ENCODE measurements at places on chromosomes 2 and 18.

DNA sequence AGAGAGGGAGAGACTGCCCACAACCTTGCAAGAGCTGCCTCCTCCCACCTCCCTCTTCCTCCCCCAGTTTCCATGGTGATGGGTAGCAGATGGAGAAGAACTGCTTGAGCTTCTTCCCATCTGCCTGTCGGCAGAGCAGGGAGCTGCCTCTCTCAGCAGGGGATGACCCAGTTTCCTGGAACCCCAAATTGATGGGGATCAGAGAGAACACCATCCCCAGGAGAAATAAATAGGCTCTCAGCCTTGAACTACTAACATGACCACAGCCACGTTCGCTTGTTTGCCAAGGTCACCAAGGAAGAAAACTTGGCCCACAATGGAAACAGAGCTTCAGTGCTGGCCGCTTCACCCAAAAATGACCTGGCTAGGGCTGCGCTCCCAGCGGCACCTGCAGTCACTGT is 82.2 kb downstream of the ADD2 start:
- DNase-seq: no peak

DNA sequence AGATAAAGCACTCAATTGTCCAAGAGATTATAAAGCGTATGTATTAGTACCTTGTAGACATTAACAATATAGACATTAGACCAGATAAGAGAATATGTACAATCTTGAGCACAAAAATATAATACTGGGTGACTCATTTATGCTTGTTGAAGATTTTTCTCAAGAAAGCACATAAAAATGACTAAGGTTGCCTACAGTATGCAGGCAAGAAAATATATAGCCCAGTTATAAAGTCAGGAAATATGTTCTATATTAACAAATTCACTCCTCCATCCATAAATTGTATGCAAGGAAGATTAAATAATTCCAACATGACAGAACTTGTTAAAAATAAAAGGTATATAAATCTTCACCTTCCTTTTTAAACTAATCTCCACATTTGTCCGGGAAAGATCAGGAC is 356.4 kb upstream of the SLC39A10 start:
- no peak for DNase-seq

DNA sequence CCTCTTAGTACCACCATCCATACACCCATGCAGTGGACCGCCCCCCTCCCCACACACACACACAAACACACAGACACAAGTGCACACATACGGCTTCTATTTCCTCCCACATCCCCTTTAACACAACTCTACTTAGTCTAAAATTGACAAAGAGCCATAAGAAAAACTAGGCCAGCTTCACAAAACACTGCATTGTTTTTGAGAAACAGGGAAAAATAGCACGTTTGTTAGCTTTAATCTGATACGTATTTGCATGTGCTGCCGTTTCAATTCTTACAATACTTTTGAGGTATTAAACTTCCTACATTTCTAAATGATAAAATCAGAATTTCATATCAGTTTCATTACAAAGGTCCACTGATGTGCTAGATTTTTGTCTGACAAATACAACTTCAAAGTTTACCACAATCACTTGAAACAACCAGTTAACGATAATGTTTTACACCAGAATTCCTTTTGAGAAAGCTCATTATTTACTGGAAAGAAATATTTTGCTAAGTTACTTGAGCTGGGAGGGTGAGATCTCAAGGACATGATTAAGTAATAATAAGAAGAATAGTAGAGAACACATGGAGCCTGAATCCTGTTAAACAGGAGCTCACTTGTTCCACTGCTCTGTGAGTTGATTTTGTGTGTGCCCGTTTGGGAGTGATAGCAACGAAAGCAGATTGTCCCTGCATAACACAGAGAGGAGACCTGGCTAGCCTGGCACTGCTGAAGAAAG is 74.5 kb downstream of the MOGAT1 start:
- DNase-seq: no peak

DNA sequence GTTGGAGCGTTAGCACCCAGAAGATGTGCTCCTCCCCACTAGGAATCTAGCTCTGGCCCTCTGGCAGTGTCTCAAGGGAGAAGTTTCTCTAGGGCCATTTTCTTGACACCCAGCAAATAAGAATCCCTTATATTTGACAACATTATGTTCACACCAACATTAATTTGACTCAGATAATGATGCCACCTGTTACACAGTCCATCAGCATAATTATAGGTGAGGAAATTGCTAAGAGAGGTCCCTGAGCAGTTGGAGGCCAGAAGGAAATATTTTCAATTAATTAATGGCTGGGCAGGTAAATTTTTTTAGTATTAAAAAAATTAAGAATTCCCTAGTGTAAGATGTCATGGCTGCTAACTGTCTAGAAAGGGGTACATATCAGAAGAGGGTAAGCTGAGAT is 36.5 kb downstream of the PRKCE start:
- no peak for DNase-seq

DNA sequence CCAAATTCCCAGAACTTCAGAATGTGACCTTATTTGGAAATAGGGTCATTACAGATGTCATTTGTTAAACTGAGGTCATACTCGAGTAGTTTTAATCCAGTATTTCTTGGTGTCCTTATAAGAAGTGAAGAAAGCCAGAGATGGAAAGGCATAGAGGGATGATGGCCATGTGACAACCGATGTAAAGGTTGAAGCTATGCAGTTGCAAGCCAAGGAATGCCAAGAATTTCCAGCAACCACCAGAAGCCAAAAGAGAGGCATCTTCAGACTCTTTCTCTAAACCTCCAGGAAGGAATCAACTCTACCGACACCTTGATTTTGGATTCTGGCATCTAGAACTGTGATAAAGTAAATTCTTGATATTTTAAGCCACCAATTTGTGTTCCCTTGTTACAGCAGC is 242.2 kb downstream of the CDH20 start:
- DNase-seq: no peak

- DNase-seq: no peak
Measured at GRCh38 chr2:28405537-28405936, 12.9 kb downstream of the FOSL2 start.

DNA sequence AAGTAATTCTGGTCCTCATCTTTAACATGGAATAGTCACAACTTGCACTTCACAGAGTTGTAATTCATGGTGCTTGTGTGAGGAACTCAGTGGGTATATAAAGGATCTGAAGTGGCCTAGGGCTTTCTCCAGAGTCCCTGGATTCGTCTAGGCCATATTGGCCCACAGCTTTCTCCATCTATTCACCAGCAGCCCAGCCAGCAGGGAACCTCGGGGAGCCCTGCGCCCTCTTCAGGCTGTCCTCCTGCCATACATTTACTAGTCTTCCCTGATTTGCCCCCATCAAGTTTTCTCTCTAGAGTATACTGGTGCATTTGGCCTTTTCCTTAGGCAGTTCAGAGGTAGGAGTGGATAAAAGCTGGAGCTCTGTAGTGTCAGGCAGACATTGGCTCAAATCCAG is 278.3 kb downstream of the MYCN start:
- no peak for DNase-seq

Data from uterus (tissue), 4 donors.